ENCODE measurements at places on chromosomes 5 and 9. TPM values are rescaled to one million over a fixed set of nuclear protein-coding genes. Genes with fewer than 3 reads are reported as not detected.

RANBP17 gene
- total RNA-seq: 1.8 TPM

GRCh38 chr5:98535901-98536300 is 237.6 kb upstream of the RGMB start:
- no peak for DNase-seq
- no peak overlapping the region for H3K27ac ChIP-seq
- H3K4me1 ChIP-seq: no peaks in the 10 kb centered on the region
- H3K27me3 ChIP-seq: no peaks in the 10 kb centered on the region
- no peak overlapping the region for H3K4me3 ChIP-seq
- H3K36me3 ChIP-seq: no peaks in the 10 kb centered on the region

- no peaks in the 10 kb centered on the region for H3K36me3 ChIP-seq
- H3K4me1 ChIP-seq: no peaks in the 10 kb centered on the region
- H3K27ac ChIP-seq: no peak overlapping the region
- H3K27me3 ChIP-seq: no peaks in the 10 kb centered on the region
- DNase-seq: no peak
These were observed 68.6 kb upstream of the IRX4 start for GRCh38 chr5:1951165-1951816.

EEIG1 gene
- total RNA-seq: 14.3 TPM

GRCh38 chr9:88657893-88658292 is 122.9 kb downstream of the NXNL2 start:
- no peaks in the 10 kb centered on the region for H3K27me3 ChIP-seq
- H3K27ac ChIP-seq: peak overlapping the region; percentile 49
- no peak for DNase-seq
- H3K4me3 ChIP-seq: no peak overlapping the region
- H3K4me1 ChIP-seq: no peaks in the 10 kb centered on the region

Data from uterus (tissue), 4 donors.